Motor neuron (in vitro differentiated cells): ENCODE measurements at places on chromosomes 1 and 21.

DNA sequence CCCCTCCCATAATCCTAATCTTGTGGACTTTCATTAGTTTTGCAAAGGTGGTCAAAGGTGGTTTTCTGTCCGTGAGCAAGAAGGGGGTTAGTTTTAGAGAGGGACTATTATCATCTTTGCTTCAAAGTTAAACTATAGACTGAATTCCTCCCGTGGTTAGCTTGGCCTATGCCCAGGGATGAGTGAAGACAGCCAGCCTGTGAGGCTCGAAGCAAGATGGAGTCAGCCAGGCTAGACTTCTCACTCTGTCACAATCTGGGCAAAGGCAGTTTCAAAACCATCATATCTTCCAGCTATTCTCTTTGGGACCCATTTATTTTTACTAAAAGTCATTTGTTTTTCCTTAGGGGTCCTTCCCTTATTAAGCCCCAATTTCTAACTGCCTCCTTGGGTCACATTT lies 12.9 kb upstream of the ENO1 start:
- no peak for ATAC-seq

- ATAC-seq: no peak
Measured at GRCh38 chr1:91846007-91846638, 39.8 kb downstream of the TGFBR3 start.

- ATAC-seq: no peak
Measured at GRCh38 chr1:218953386-218953785, 220.3 kb upstream of the LYPLAL1 start.

GRCh38 chr21:44919913-44920693 lies 596 bp downstream of the ITGB2 start:
- no peak for ATAC-seq
